Ecto neural progenitor cell (in vitro differentiated cells): ENCODE measurements at places on chromosomes 13 and 19.
A peak's percentile ranks its signal among the peaks of the same experiment; 100 is the strongest.

DNA sequence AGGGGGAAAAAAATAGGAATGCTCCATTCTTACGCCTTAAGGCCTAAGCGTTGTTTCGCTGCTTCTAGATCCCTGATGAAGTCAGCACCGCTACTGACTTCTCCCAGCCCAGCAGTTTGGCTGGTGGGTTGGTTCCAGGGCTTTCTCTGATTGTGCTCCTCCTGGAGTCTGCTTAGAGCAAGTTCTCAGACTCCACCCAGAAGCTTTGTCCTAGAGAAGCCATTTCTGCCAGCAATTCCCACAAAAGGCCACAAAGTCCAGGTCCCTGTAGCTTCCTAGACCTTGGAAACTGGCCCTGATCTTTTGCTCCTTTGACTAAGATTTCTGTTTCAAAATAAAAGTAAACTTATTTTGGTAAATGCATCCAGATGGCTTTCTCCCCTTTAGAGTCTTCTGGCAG, 65.4 kb downstream of the KCTD12 start:
- no peak for DNase-seq

DNA sequence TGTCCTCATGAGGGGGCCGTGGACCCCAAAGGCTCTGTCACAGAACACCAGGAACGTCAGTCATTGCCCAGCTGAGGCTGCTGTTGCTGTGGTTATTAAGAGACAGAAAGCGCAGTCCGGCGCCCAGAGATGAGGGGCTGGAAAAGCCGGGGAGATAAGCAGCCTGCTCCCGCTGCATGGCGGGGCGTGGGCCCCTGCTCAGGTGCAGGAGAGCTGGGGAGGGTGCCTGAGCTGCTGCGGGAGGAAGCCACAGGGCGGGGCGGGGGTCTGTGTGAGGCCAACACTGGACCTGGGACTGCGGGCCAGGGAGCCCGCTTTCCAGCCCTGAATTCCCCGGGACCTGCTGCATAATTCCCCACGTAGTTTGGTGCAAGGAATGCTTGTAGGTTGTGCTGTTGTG, 11.3 kb downstream of the SOX1 start:
- DNase-seq, result peak; percentile 60

- no peak for DNase-seq
Observed at GRCh38 chr13:71252184-71252704, 614.8 kb downstream of the DACH1 start.

DNA sequence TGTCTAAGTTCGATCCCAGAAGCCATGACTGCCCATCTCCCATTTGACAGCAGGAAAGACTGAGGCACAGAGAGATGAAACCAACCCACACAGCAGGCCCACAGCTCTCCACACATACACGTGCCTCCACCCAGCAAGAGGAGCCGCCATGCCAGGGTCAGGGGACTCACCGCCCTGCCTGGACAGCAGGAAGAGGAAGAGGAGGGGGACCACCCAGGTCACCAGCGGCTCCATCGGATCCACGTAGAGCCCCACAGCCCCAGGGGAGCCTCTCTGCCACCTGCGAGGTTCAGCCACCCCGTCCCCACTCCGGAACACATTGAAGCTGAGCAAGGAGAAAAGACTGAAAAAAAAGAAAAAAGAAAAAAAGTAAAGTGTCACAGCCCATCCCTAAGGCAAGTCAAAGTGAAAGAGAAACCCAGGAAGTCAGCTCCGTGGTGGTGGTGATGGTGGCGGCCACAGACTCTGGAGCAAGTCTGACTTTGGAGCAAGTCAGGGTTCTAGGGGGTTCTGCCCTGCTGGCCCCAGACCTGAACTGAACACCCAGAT, at the start of gene IL12RB1:
TSS of gene IL12RB1 (minus strand) at position 345 of the 549 bp plus-strand sequence. CDS start at position 234, 111 bp downstream.
- DNase-seq, result no peak

GRCh38 chr19:48611872-48612271, 3.0 kb downstream of the FAM83E start:
- no peak for DNase-seq

GRCh38 chr13:110217085-110217484, 89.9 kb downstream of the COL4A1 start:
- DNase-seq, result no peak

GRCh38 chr19:46441866-46442265, 13.1 kb upstream of the PNMA8C start:
- no peak for DNase-seq

DNA sequence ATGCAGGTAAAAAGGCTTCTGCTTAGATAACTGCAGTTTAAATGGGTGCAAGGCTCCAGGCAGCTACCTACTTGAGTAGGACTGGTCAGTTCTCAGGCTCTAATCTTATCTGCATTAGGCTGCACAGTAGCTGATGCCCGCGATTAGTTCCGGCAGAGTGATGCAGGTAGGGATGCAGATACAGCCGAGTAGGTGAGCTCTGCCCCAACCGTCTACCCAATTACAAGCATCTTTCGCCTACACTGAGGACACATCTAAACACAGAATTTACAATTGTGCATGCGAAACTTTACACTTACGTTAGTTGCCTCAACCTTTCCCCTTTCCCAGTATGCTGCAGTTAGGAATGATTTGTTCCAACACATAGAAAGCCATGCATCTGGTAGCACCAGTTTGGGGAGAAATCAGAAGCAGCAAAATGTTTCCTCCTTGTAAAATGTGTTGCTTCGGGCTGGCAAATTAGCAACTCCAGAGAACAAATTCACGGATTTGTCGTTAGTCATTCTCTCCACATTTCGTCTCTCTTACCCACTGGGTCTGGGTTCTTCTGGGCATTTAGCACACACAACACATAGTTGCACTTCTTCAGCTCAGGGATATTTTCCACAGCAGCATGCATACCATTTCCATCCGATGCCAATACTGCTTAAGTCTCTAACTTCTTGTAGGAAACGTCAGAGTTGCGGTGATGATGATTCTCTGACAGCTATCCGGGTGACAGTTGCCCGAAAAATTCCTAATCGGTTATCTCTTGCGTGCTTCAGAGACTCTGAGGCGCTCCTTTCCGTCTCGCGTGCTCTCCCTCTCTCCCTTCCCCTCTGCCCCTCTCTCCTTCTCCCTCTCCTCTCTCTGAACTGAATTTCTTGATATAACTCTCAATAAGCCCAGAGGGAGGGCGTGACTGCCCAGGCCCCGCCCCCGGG, at the start of gene PCDH9:
TSS of gene PCDH9 (minus strand) at position 856 of the 923 bp plus-strand sequence. CDS start 1,896 bp downstream, outside the sequence.
- DNase-seq, result peak; percentile 50

DNA sequence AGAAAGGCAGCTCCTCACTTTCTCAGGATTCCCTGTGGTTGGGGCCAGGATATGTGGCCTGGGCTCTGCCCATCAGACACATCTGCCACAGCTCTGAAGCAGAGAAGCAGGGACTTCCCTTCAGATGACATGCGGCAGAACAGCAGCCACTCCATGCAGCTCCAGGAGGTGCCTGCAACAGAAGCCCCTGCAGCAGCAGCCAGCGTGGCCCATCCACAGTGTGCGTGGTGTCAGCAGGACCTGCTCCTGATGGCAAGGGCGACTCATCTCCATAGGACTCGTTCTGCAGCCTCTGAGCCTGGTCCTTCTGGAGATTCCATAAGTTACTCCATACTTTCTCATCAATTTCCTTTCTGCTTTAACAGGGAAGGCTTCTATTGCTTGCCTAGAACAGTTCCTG, 105.0 kb downstream of the SUCLA2 start:
- no peak for DNase-seq

GRCh38 chr13:39956036-39956435, 300.6 kb downstream of the COG6 start:
- DNase-seq, result no peak

DNA sequence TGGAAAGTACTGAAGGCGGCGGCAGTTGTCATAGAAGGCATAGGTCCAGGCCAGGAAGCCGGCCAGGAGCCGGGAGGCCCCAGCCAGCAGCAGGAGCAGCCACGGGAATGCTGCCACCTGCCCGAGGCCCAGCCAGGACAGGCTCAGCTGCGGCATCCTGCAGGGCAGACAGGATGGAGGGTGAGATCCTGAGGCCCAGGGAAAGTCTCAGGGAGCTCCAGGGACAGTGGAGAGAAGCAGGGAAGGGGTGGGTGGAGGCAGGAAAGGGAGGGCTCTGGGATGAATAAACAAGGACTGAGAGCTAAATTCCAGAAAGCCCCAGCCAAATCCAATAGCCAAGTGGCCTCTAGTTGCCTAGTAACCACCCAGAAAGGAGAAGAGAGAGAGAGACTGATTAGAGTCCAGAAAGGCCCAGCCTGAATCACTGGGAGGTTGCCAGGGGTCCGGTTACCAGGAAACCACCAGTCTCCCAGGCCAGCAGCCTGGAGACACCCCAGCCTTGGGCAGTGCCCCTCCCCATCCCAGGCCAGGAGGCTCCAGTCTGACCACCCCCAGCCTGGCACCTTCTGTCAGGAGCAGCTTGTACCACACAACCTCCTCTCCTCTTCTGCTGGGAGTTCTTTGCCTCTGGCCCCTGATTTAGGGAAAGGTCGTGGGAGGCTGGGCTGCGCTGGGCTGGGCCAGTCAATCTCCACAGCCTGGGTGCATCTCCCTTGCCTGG, 7.5 kb upstream of the OR10H5 start:
- DNase-seq, result no peak

DNA sequence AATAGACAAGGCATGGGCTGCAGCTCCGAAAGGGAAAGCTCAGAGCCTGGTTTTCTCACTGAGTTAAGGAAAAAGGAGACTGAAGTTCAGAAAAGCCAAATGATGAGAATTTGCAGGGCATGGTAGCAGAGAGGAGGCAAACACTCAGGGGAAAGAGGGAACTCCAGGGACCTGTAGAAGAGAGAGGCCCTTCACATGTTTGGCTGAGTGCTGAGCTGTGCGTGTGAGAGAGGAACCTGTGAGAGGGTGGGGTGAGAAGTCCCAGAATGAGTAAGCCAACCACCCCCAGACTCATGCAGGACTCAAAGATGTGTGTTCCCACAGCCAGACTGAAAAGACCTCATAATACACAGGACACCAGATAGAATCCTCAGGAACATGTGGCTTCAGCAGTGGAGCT, 2.8 kb upstream of the CRYL1 start:
- no peak for DNase-seq

DNA sequence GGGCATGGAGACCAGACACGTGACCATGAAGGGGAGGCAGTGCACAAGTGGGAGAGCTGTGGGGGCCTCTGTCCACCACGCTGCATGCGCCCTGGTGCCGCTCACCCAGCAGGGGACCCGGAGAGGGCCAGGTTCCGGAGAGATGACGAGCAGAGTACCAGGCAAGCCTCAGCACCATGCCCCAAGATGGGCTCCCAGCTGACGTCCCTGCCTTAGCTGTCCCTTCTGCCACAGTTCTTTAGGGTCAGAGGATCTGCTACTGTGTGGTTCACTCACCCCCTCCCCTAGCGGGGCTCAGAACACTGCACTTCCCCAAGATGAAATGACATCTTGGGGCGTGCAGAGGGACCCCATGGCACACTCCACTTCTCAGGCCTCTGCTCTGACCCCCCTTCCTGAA, 9.6 kb upstream of the PRKD2 start:
- no peak for DNase-seq

DNA sequence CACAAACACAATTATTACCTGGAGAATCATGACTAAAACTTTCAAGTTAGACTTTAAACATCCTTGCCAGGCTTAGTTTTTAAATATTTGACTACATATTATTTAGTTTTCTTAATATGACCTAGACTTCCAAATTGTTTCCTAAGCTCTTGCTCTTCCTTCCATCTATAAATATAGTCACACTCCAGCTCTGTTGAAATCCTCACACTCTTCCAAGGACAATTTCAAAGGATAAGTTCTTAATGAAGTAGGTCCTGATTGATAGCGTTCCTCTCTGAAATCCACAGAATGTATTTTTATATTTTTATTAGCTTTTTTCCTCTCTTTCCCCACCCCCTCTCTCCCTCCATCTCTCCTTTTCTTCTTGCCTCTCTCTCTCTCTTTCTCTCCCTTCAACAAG, 1074.1 kb upstream of the PCDH20 start:
- DNase-seq, result no peak

DNA sequence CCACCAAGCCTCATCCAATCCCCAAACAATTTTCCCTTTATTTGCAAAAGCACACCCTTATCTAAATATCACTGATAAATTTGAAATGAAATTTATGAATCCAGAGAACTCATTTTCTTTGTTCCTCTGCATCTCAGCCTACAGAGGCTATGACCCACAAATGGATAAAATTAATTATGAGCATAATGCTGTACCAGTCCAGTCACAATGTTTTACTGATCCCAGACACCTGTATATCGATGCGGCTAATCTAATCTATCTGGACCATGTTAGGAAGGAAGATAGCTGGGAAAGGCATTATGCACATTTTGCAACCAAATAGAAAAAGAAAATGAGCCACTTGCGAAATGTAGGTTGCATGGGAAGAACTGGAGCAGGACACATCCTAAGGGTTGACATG, 150.0 kb downstream of the FGF14 start:
- no peak for DNase-seq

- peak; percentile 74 for DNase-seq
Observed at GRCh38 chr19:49017666-49018351, 918 bp upstream of the LHB start.

- DNase-seq, result no peak
Observed at GRCh38 chr19:3451451-3451866, 28.9 kb downstream of the SMIM24 start.

GRCh38 chr13:43293561-43293960, 270.2 kb downstream of the DNAJC15 start:
- no peak for DNase-seq

- no peak for DNase-seq
Observed at GRCh38 chr19:18521692-18522123, at the start of gene ELL. Gene ELL, minus strand, starts transcription at chr19:18522070. Its CDS starts 15 bp downstream, at chr19:18522055.

DNA sequence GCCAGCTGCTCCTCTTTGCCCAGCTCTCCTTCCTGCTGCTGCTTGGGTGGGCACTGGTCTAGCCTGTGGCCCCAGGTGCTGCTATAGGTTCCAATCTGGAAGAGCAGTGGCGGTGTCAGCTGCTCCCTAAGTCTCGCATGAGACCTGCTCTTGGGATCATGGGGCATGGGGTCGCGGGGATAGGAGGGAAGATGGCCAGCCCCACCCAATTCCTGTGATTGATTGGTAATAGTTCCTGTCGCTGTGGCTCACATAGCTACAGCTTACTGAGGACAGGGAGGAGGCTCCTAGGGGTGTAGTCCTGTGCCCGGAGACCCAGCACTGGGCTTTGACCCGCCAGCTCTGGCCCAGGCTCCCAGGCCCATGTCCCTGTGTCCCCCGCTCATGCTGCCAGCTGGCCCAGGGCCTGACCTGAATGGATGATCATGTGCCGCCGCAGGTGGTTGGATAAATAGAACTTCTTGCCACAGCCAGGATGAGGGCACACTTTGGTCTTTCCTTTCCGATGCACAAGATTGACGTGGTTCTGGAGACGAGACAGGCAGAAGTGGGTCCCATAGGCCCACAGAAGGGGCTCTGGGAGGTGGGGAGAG, 4.5 kb upstream of the ELAVL3 start:
- no peak for DNase-seq

- no peak for DNase-seq
Observed at GRCh38 chr13:91464336-91464735, 65.9 kb downstream of the GPC5 start.

- no peak for DNase-seq
Observed at GRCh38 chr13:49216334-49216733, 3.8 kb upstream of the MLNR start.

- DNase-seq, result peak; percentile 65
Observed at GRCh38 chr13:75636436-75637180, 478 bp downstream of the LMO7 start.

- DNase-seq, result no peak
Observed at GRCh38 chr19:35115177-35115951, at the start of gene FXYD3. Gene FXYD3, plus strand, starts transcription at chr19:35115823. Its CDS starts 3,554 bp downstream, at chr19:35119377.

DNA sequence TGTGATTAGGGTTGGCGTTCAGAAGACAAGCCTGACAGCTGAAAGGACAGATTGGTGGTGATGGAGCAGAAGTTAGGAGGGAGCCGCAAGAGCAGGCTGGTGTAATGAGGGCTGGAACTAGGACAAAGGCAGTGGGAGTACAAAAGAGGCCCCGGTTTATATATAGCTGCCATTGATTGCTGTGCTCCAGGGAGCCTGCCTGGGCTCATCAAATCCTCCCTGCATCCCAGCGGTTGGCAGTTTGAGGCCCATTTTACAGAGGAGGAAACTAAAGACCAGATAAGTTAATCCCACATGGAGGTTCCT, 123.7 kb downstream of the CACNA1A start:
- DNase-seq, result no peak
